NCI-H524 (cell line): ENCODE measurements at places on chromosomes 2 and 18.

DNA sequence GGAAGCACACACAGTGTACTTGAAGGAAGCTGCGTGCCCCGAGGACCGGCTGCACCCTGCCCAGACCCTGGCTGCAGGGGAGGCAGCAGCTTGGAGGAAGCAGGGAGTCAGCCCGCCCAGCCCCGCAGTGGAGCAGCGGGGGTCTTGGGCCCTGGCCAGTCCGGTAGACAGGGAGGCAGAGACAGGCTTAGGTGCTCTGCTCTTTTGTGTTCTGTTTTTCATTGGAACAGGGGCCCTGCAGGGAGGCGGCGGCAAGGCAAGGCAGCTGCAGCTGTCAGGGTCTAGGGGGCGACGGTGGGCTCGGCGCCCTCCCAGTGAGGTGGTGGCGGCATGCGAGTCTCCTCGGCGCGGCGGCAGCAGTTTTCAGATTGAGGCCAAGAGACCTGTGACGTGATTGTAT is 53.3 kb upstream of the TFCP2L1 start:
- DNase-seq, result no peak

DNA sequence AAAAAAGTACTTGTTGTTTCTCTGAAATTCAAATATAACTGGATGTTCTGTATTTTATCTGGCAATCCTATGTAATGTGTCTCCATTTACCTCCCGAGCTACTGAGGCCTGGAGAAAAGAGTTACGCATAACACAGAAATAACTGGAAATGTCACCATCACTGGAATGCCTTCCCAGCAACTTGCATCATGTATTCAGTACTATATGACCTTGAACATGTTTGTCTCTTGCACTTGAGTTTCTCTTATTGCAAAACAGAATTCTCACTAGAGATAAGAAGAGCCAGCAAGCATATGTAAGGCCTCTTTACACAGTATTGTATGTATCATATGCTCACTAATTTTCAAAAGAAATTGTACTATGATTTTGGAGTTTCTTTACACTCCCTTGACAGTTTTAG is 99.6 kb upstream of the CTAGE1 start:
- DNase-seq, result no peak

DNA sequence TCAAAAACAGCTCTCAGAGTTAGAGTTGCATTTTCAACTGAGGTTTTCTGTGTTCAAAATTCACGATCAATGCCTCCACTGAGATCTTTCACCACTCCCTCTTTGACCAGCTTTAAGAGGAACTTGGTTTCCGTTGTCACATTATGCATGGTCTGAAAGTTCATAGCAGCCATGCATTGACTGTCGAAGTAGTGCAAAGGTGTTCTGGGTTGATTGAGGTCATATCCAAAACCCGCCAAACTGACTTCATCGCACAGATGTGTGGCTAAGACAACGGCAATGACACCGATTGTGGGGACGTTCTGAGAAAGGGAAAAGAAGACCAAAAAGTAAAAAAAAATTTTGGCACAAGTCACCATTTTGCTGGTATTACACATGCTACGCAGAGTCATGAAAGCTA is 48.7 kb downstream of the ST3GAL5 start:
- DNase-seq, result no peak

DNA sequence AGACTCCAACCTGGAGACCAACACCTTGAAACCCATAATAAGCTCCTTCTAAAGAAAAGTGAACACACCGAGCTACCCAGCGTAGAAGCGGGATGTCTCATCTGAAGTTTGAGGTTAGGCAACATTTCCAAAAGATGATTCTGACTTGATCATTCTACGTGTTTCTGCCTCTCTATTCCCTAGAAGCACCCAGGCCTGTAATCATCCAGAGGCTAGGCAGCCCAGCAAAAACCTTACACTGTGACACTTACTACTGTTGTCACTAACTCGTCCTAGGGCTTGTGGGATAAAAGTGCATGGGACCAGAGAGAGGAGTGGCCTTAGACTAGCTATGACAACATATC is 1.4 kb downstream of the ZBTB14 start:
- no peak for DNase-seq

DNA sequence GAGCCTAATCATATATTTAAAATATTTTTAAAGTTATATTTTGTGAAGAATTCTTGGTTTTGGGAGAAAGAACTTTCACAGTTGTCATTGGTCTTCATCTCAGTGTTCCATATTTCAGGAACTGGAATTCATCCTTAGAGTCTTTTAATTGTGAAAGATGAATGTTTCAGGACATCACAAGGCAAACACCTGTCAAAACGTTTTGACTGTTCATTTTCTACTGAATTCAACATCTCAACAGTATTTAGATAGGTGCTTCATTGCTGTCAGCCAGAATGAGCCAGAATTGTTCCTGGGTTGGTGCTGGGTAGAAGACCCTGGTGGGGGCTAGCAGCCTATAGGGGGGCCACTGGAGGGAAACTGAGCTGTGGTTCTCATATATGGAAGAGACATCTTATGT is 255.1 kb upstream of the CXCR4 start:
- DNase-seq, result no peak

DNA sequence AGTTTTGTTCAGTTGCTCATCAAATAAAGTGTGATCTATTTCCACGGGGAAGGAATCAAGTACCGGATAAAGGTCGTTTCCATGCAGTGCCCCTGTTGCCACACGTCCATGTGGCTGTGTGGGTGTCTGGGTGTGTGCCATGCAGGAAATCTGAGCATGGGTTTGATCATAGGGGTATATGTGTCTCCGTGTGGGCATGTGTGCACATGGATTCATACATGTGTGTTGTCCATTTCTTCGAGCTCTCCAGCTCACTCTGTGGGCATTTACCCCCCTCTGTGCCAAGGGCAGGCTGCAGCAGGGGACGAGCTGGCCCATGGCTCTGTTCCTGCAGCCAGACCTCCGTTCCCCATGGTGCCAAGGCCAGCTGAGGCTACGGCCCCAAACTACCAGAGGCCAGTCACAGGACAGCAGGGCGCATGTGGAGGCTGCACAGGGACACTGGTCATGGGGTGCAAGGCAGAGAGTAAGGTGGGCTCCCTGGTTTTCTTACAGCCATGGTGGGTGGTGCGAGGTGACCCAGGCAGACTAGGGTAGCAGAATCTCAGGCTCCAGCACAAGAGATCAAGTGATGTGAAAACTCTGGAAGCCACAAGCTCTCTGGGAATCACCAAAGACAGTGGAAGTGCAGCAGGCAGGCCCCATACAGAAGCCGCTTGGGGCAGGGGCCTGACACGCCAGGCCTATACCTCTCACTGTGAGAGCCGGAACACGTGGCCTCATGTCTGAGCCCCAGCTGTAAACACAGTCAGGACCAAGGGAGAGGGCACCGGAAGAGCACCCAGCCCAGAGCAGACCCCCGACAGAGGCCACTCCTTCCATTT is 66.4 kb upstream of the RAB6C start:
- no peak for DNase-seq

DNA sequence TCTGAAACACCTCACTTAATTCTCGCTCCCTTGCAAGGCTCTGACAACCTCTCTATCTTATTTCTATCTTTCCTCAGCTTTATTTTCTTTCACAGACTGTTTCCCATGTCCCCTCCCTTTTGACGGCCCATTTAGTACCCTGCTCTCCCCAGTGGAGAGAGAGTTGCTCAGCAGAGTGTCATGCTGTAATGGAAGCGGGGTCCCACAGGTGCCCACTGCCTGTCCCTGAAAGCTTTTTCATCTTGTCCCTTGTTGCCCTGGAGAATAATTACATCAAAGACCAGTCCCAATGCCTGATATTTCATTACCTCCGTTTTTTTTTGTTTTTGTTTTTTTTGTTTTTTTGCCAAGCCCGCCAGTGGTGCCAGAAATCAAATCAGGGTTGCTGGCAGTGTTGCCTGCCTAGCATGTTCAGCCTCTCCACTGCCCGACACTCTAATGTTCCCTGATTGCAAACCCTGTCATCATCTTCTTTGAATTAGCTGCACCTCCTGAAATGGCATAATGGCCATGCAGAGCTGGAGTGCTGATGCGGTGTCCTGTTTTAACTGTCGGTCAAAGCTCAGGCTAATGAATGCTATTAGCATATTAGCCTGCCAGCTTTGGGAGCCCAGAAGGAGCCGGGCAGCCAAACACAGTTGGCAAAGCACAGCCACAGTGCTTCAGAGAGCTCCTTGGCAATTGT is 71.2 kb upstream of the CAVIN2 start:
- DNase-seq, result no peak

DNA sequence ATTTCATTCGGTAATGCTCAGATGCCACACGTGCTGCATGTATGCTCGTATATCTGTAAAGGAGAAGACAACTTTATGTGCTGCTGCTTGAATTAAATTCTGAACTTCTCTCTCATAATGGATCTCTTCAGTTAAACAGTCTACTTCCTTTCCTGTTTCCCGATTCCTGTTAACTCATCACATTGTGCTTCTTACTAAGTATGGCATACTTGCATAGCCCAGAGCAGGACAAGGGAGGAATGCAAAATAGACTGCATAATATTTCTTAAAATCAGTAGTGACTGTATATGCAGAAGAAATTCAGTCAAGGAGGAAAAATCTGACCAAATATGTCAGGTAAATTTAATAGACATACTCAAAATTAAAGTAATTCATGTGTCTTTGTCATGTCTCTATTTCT is 23.9 kb upstream of the LNPK start:
- DNase-seq, result no peak

- DNase-seq, result no peak
Measured at GRCh38 chr2:68627615-68628014, 15.8 kb upstream of the PROKR1 start.

DNA sequence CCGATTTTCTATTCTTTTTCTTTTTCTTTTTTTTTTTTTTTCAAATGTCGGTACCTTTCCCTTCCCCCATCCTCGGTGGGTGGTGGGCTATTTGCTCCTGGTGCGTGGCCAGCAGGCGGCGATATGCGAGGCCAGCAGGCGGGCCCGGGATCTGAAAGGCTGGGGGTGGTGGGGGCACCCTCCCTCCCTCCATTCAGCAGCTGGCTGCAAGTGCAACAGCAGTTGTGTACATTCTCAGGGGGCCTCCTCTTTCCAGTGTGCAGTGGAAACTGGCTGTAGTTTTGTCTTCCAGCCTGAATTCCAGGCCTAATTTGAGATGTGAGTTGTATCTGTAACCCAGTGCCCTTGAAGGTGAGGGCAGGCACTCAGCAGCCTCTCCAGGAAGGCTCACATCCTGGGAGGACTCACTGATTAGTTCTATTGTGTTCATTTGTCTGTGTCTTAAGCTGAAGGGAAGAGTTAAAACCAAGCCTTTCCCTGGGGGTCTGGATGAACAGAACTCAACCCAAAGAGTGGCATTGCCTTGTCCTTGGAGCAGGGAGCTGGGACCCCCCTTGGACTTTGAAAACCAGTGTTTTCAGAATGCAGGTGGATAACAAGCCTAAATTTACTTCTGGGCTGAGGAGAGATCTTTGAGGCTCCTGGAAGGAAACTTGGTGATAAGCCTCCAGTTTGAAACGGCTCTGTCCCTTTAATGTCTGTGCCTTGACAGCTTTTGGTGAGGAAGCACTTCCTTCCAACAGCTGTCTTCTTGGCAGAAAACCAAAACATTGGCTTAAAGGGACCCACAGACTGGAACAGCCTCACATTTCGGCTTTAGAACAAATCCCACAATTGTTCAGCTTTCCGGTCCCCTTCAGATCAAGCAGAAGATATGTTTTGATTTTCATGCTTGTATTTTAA is 3.3 kb downstream of the MYCN start:
- DNase-seq, result peak; percentile 95

DNA sequence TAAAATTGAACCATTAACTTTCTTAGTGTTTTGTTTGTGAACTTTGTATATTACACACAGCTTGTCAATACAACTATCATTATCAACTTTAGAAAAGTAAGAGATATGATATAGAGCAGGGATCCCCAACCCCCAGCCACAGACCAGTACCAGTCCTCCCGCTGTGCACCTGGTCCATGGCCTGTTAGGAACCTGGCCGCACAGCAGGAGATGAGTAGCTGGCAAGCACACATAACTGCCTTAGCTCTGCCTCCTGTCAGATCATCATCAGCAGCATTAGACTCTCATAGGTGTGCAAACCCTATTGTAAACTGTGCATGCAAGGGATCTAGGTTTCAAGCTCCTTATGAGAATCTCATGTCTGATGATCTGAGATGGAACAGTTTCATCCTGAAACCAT is 491.0 kb upstream of the NXPH2 start:
- DNase-seq, result no peak

- DNase-seq, result no peak
Measured at GRCh38 chr2:170291474-170291873, 113.5 kb downstream of the MYO3B start.

GRCh38 chr2:158191076-158191895 is 89.6 kb downstream of the UPP2 start:
- no peak for DNase-seq

- DNase-seq, result no peak
Measured at GRCh38 chr2:199784512-199784911, 66.5 kb downstream of the FTCDNL1 start.

DNA sequence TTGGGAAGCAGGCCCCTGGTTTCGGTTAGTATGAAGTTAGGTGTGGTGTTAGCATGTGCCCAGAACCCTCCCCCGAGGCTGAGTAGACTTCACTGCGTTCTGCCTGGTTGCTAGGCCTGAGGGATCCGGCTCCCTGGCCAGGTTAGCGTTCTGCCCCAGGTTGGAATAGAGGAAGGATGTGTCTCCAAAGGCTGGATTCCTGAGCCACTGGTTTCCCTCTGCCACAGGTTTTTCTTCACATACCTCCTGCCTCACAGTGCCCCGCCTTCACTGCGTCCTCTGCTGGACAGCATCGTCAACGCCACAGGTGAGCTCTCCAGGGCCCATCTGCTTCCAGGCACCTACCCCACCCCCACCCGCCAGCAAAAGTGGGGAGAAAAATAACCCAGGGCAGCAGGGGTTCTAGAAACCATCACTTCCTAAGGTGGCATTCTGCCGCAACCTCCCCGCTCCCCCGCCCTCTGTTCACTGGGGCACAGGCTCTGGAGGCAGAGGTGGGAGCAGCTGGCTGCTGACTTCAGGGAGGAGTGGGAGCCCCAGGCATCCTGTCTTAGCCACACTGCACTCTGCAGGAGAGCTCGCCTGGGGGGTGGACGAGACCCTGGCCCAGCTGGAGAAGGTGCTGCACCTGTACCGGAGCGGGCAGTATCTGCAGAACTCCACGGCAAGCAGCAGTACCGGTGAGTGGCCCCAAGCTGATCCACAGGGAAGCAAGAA is 7.1 kb downstream of the PKDCC start:
- peak; percentile 26 for DNase-seq

GRCh38 chr18:25787276-25787675 is 303.1 kb downstream of the SS18 start:
- DNase-seq, result no peak

DNA sequence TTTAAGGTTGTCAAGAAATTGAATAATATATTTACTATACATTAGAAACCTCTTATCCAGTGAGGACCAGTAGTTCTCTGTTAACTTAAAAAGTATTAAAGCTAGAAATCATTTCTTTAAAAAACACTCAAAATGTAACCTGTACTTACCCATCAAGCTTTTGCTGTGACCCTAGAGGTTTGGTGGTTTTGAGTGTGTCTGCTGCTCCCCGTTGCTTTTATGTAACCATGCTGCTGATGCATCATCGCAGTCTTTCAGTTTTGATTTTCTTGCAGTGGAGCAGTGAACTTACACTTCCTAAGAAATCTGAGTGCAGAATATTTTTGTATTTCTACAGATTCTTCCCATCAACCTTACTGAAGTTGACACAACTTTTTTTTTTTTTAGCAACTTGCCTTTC is 34.2 kb downstream of the MRPS9 start:
- no peak for DNase-seq
